ENCODE measurements at places on chromosomes 6 and 20. TPM values are rescaled to one million over a fixed set of nuclear protein-coding genes. Genes with fewer than 3 reads are reported as not detected.
A peak's percentile ranks its signal among the peaks of the same experiment; 100 is the strongest.

DNA sequence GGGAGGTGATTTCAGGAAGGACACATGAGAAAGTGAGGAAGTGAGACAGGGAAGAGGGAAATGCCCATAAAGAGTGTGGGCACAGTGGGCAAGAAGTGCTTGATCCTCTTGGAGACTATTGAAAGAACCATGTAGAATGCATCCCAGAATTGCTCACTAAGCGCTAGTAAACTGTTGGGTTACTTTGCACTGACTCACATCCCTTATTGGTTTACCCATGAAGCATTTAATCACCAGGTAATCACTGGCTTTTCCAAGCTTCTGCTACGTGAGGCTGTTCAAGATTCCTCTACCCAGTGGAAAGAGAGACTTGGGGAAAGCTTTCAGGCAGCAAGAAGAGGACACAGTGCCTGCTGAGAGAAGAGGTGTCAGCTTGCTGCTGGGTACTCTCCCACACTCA lies 410.0 kb upstream of the JAG1 start:
- DNase-seq, result no peak

DNA sequence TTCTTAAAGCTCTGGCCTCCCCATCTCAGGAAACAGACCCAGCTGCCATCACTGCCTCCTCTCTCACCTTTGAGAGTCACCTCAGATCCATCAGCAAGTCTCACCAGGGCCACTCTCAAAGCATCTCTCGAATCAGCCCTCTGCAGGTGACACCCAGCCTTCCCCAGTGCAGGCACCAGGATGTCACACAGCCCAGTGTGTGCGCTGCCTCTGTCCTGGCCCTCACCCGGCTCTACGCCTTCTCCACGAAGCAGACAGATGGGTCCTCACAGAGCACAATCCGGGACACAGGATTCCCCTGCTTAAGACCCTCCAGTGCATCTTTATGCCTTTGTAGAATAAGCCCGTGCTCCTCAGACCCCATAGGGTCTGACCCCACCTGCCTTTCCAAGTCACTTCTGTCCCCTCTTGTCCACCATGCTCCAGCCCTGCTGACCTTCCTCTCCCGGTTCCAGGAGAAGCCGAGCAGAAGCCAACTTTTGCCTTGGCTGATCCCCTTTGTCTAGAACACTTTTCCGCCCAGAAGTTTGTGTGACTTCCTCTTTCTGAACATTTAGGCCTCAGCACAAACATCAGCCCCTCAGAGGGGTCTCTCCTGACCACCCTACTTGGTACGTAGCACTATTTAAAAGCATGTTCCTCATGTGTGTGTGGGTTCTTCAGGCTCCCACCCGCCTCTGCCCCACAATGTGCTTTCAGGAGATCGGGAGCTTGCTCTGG lies 60.2 kb downstream of the PSMG4 start:
- DNase-seq, result no peak

- no peak for DNase-seq
Measured at GRCh38 chr6:65116326-65116725, 590.7 kb downstream of the EYS start.

- peak; percentile 85 for DNase-seq
Measured at GRCh38 chr20:59042796-59043631, 428 bp upstream of the PRELID3B start.

GRCh38 chr6:69894578-69895347 lies 28.4 kb downstream of the COL19A1 start:
- no peak for DNase-seq

DNA sequence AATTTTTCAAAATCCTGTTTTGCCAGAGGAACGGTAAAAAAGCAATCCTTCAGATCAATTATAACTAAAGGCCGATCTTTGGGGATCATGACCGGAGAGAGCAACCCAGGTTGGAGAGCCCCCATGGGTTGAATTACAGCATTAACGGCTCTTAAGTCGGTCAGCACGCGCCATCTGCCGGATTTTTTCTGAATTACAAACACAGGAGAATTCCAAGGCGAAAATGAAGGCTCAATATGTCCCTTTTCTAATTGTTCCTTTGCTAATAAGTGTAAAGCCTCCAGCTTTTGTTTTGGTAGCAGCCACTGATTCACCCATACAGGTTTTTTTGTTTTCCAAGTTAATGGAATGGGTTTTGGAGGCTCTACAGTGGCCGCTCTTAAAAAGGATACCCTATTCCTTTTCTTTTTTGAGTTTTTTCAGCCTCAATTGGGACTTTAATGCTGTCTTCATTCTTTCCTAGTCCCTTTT lies 16.9 kb upstream of the PTCRA start:
- peak; percentile 83 for DNase-seq

GRCh38 chr6:126064748-126065401 lies 78.5 kb downstream of the TRMT11 start:
- DNase-seq, result no peak

GRCh38 chr6:149451376-149452036 lies 33.3 kb downstream of the ZC3H12D start:
- DNase-seq, result peak; percentile 30

Gene FAM209A
- 0.14 TPM for total RNA-seq

Gene BMP6
- 0.19 TPM for total RNA-seq

Gene ZSCAN23
- total RNA-seq, result 2.3 TPM

All from thymus (tissue), 14 donors.